ENCODE measurements at places on chromosomes 4 and X.

GRCh38 chrX:63961964-63962363 is 176.9 kb upstream of the ARHGEF9 start:
- no peak for DNase-seq

GRCh38 chr4:82429728-82430192 is 502 bp downstream of the HNRNPDL start:
- peak; percentile 73 for DNase-seq

DNA sequence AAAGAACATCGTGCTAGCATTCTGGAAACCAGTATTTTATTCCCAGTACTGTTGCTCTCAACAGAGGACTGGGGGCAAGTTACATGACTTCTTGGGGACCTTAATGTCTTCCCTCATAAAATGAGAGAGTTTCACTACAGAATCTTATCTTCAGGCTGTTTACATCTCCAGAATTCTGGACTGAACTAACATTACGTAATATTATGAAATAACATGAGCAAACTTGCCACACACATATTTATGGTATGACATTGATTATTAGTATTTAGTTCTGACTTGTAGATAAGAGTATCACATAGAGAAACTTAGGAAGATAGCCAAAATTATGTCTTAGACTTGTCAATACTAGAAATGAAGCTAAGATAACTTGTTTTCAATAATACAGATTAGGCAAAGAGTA is 68.0 kb downstream of the NFKB1 start:
- DNase-seq = no peak

DNA sequence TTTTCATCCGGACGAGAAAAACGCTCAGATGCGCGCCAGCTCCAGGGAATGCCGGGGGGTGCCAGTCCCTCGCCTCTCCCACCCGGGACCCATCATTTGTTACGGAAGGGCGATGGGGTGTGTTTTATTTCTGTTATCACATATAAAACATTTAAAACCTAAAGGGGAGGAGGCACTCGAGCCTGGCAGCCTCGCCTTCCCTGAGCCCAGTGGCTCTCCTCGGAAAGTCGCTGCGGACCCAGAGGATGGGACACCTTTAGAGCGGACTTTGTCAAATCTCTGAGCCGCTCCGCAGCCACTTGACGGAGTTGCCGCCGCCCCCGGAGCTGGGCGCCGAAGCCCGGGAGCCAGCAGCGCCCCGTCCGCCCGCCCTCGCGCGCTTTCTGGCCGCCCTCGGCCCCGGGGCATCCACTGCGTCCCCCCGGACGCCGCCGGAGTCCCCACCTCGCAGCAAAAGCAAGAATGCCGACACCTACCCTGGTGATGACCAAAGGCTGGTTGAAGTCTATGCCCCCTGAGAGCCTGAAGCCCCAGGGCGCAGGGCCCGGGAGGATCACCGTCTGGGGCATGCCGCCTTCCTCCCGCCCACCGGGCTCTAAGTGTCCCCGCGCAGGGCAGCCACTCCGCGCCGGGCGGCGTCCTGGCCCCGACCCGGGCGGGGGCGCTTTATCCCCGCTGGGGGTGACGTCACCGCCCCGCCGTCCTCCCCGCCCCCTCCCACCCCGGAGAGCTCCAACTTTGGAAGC is at the start of gene PDLIM3:
Gene PDLIM3, minus strand, starts transcription at position 642 of the 746 bp plus-strand sequence. Its CDS starts 73 bp downstream, at position 569.
- no peak for DNase-seq

DNA sequence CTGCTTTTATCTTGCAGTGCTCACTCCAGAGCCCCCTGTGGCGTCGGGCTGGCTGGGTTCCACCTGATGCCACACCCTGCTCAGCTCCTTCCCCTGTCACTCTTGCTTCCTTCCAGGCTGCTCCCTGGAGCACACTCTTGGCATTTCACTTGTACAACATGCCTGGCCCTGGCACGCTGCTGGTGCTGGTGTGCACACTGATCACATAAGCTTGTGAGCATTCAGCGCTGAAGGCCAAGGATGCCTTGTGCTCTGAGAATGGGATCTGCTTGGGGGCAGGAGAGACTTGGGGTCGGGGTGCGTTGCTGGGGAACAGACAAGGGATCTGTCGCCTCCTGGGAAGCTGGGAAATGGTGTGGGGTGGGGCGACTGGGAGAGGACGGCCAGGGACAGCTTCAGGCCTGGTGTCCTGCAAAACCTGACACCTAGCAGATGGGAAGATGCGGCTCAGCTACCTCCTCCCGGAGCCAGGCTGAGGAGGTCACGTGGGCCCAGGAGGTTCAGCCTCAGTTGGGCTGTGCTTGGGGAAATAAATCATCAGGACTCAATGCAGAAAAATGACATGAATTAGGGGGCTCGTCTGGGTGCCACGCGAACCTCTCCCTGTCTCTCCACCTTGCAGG is 108.5 kb downstream of the PHKA2 start:
- DNase-seq = no peak

- no peak for DNase-seq
These were observed 1912.1 kb downstream of the STIM2 start for GRCh38 chr4:28772788-28773187.

GRCh38 chr4:48739560-48740019 is 40.5 kb downstream of the FRYL start:
- no peak for DNase-seq

- DNase-seq = no peak
These were observed 78.3 kb downstream of the AR start for GRCh38 chrX:67622053-67622585.

- DNase-seq = no peak
These were observed 30.7 kb downstream of the SEPTIN11 start for GRCh38 chr4:76980261-76980660.

DNA sequence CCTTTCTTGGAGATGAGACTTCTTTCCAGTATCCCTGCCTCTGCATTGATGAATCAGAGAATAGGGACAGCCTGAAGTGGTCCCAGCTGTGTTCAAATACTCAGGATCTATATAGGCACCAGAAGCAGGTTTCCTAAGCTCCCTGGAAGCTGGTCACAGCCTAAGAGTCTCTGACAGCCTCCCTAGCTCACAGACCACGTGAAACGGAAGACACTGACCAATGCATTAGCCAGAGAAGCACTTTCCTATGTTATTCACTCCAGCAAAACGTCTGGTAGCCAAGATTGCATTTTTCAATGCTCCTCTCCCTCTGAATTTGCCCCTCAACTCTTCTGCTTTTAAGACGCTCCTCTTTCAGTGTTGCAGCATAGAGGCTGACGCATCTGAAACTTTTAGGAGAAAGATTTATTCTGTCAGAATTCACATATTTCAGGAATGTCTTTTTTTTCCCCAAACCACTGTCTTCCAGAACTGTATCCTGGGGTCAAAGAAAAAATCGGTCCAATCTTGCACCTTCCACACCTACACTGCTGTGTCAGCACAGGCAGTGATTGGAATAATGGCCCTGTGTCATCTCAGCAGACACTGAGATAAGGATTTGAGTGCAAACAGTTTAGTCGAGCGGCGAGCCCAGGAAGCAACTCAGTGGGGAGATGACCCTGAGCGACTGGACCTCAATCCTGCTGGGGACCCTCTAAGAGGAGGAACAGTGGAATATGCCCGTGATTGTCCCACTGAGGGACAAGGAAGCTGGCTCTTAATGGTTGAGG is 109.4 kb downstream of the SMIM20 start:
- DNase-seq = no peak

DNA sequence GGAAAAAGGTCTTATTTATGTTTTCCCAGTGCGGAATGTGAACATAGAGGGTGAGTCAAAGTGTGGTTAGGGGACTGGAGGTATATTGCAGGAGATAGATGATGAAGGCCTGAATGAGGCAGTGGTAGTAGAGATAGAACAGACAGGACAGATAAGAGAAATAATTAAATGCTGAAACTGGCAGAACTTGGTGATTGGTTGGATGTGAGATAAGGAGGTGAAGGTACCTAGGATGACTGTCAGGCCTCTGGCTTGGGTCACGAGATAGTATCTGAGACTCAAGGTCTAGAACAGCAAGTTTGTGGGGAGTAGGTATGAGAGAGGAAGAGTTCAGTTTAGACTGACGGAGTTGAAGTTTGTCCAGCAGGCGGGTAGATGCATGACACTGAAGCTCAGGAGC is 3.5 kb downstream of the MND1 start:
- DNase-seq = no peak

DNA sequence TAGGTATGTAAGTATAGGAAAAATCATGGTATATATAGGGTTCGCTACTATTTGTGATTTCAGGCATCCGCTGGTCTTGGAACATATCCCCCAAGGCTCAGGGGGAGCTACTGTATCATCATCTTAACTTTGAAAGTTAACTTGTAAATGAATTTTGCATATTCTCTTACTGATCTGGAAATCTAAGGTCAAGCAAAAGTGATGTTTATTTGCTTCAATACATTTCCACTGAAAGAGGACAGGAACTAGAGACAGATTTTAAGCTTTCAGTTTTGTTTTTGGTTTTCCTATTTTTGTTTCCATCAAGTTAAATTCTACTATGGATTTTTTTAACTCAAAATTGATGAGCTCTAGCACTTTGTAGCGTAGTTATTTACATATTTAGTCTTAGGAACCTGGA is 56.2 kb downstream of the NAF1 start:
- DNase-seq = no peak

GRCh38 chrX:8714164-8714563 is 17.8 kb downstream of the ANOS1 start:
- DNase-seq = no peak

- no peak for DNase-seq
These were observed 58.5 kb downstream of the CRLF2 start for GRCh38 chrX:1153940-1154339.

DNA sequence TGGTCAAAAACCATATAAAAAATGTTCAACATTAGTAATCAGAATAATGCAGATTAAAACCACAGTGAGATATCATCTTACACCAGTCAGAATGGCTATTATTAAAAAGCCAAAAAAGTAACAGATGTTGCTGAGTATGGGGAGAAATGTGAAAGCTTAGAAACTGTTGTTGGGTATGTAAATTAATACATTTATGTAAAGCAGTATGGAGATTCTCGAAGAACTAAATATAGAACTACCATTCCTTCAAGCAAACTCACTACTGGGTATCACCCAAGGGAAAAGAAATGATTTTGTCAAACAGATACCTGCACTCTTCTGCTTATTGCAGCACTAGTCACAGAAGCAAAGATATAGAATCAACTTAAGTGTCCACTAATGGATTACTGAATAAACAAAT is 576.4 kb upstream of the EPHA5 start:
- no peak for DNase-seq

DNA sequence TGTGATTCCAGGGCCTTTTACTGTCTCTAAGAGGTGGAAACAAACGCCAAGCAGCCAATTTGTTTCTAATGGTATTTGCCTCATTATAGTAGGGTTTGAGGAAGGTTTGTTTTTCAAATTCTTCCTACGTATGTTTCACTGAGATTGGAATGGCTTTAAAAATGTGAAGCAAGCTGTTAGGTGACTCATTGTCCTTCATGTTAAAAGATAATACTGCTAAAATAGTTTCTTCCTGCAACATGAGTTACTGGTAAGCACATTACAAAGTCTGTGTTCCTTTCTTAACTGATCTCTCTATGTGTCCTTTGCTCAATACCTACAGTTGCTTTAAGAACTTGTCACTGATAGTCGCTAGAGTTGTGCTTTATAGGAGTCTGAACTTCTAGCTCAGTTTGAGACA is 1183.9 kb downstream of the RPA4 start:
- DNase-seq = no peak

GRCh38 chr4:141275834-141276233 is 55.1 kb downstream of the ZNF330 start:
- DNase-seq = no peak

DNA sequence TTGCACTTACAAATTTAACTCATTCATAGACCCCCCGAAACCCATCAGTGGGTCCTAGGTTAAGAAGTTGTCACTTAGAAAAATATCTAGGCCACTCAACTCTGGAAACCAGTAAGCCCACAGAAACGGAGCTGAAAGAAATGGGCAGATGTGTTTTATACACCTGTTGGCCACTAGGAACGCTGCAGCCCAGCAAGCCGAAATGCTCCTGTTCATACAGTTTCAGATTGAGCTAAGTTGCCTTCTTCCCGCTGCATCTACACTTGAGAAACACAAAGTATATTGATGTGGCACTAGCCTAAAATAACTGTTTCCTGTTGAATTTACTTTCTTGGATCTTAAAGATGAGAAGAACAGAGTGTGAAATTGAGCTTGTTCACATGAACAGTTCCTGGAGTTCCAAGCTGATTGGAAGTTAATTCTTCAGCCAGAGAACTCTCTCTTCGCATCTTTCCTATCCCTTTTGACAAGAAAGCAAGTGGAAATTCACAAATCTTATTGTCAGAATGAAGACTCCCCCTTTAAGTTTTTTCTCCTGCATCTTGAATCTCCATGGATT is 174.1 kb downstream of the RBMX2 start:
- no peak for DNase-seq

DNA sequence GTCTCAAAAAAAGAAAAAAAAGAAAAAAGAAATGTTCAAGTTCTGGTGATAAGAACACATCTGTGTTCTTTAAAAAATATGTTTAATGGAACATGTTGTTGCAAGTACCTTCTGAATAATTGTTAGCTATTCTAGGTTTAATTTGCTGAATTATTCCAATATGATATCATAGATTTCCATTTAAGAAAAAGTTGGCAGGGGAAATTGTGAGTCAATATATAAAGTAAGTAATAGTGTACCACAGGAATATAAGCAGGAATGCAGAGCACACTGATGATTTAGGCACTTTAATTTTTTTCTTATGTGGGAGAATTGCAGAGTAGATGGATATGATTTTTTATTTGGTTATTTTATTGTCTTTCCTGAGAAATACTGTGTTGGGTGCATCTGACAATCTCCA is 190.7 kb downstream of the RPA4 start:
- DNase-seq = no peak

GRCh38 chr4:78666830-78667258 is 109.3 kb upstream of the BMP2K start:
- no peak for DNase-seq

DNA sequence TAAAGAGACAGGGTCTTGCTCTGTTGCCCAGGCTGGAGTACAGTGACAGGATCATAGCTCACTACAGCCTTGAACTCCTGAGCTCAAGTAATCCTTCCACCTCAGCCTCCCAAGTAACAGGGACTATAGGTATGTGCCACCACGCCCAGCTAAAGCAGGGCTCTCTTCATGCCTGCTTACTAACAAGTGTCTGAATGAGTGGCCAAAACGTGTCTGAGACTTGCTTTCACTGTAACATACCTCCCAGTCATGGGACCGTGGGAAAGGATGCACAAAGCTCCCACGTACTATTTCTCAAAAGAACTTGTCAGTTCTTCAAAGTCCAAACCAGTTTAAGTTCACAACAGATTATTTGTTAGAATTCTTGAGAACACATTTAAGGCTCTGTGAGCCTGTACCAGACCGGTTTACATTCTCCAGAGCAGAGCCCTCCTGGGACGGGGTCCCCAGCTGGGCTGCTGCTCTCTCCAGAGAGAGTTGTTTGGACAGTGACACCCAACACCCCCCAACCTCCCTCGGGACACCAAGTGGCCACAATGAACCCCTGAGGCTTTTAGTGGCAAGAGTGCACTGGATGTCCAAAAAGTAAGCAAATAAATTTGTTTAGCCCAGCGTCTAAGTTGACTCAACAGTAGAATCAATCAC is 24.1 kb downstream of the SH3KBP1 start:
- DNase-seq = no peak

- DNase-seq = peak; percentile 71
These were observed 22.1 kb downstream of the TMEM131L start for GRCh38 chr4:153488006-153488891.
